Cardiac ventricle fibroblast (primary cell): ENCODE measurements at places on chromosomes 6 and 20. TPM values are rescaled to one million over a fixed set of nuclear protein-coding genes. Genes with fewer than 3 reads are reported as not detected.

The HSPA12B gene
- 1.1 and 1.3 TPM in 2 replicates for total RNA-seq

The PDE7B gene
- 37.7 and 41.9 TPM in 2 replicates for total RNA-seq

The POPDC3 gene
- 7.3 and 11.4 TPM in 2 replicates for total RNA-seq

The RFX6 gene
- not detected in 2 replicates for total RNA-seq

The SLC35D3 gene
- not detected in 2 replicates for total RNA-seq

The WFDC12 gene
- total RNA-seq: not detected in 2 replicates

The ADTRP gene
- not detected in 2 replicates for total RNA-seq

The ADGB gene
- total RNA-seq: not detected in 2 replicates

The NEDD9 gene
- 3.1 and 8.7 TPM in 2 replicates for total RNA-seq

The RIPOR2 gene
- total RNA-seq: 1.6 and 2.2 TPM in 2 replicates

The RNF182 gene
- total RNA-seq: 0.05 and 0.12 TPM in 2 replicates

The C20orf202 gene
- total RNA-seq: not detected in 2 replicates

The MRPS18B gene
- total RNA-seq: 44.1 and 50.9 TPM in 2 replicates

The TGM3 gene
- not detected in 2 replicates for total RNA-seq

The TMEM74B gene
- total RNA-seq: not detected in 2 replicates

The CFB gene
- total RNA-seq: 47.7 and 56.5 TPM in 2 replicates

The DEFB128 gene
- not detected in 2 replicates for total RNA-seq

The DACT2 gene
- total RNA-seq: 5.3 and 8.5 TPM in 2 replicates

The SLC32A1 gene
- total RNA-seq: not detected in 2 replicates

The DUSP15 gene
- 0.34 TPM in 1 of 2 replicates, not detected in the other for total RNA-seq

The SPINT3 gene
- total RNA-seq: not detected in 2 replicates

The UBD gene
- total RNA-seq: not detected in 2 replicates

The CDSN gene
- total RNA-seq: not detected in 2 replicates
